ENCODE measurements at places on chromosomes 1 and 21. TPM values are rescaled to one million over a fixed set of nuclear protein-coding genes. Genes with fewer than 3 reads are reported as not detected.

The GUCA2B gene
- total RNA-seq: not detected

- no peak for DNase-seq
Observed at GRCh38 chr1:65791801-65792668, 660 bp upstream of the PDE4B start.

DNA sequence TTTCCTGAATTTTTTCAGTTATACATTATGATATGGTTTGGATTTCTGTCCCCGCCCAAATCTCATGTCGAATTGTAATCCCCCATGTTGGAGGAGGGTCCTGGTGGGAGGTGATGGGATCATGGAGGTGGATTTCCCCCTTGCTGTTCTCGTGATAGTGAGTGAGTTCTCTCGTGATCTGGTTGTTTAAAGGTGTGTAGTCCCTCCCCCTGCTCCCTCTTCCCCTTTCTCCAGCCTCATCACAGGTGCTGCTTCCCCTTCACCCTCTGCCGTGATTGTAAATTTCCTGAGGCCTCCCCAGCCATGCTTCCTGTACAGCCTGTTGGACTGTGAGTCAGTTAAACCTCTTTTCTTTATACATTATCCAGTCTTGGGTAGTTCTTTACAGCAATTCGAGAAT, 93.2 kb upstream of the HNRNPU start:
- DNase-seq: no peak

DNA sequence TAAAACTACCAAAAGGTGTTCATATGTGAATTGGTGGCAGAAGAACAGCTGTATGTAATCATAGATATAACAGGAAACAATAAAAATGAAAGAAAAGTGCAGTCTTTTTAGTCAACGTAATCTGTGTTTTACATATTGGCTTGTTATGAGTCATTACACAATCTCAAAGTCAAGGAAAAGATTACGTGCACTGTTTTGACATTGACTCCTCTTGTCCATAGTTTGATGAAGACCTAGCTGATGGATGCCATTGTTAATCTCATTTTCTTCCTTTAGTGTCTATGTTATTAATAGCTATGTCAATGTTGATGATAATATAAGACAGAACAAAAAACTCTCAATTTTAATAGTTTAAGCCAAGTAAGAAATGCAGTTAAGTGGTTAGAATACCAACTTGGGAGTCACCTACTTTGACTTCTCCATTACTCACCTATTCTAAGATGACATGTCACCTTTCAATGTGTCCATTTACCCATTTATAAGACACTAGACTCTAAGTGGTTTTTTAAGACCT, 84.5 kb upstream of the SAMSN1 start:
- no peak for DNase-seq
